Common myeloid progenitor, CD34-positive (primary cell): ENCODE measurements at places on chromosomes 12 and 14.

DNA sequence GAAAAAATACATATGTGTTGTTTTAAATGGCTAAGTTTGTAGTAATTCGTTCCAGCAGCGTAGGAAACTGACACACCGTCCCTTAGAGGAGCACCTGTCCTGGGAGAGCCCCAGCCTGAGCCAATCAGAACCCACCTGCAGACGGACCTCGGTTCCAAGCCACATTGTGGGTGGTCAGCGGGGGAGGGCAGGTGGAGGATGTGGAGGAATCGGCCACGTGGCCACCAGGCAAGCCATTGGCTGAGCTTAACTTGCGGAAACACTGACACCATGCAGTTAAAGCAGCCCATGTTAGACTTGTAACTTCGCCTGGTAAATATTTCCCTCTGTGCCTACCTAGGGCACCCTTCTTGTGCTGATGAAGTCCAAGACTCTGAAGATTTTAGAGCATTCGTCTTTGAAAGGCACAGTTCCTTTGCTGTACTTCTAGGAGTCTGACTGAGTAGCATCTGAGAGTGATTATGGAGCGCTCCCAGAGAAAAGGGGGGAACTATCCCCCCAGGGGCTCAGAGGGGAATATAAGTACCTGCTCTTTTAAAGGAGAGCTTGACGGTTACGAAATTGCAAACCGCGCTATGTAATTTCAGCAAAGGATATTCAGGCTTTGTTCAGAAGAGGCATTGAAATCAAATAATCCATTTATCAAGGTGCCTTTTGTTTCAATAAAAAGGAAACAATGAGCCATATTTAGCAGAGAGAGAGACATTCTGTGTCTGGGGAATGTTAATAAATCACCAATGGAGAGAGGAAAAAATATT, 135.7 kb downstream of the TMEM132C start:
- no peak for DNase-seq
- no peaks in the 10 kb centered on the region for H3K36me3 ChIP-seq
- H3K27me3 ChIP-seq = no peaks in the 10 kb centered on the region
- no peaks in the 10 kb centered on the region for H3K4me1 ChIP-seq
- no peak overlapping the region for H3K4me3 ChIP-seq

GRCh38 chr14:32571551-32571950, 242.5 kb downstream of the AKAP6 start:
- DNase-seq = no peak
- H3K4me3 ChIP-seq = no peak overlapping the region
- H3K36me3 ChIP-seq = no peaks in the 10 kb centered on the region
- H3K27me3 ChIP-seq = no peaks in the 10 kb centered on the region
- H3K4me1 ChIP-seq = no peaks in the 10 kb centered on the region

- no peaks in the 10 kb centered on the region for H3K27me3 ChIP-seq
- DNase-seq = no peak
- no peaks in the 10 kb centered on the region for H3K36me3 ChIP-seq
- H3K4me3 ChIP-seq = no peak overlapping the region
- peaks cover 24% of the 10 kb centered on the region for H3K4me1 ChIP-seq
Observed at GRCh38 chr14:105343194-105343593, 28.6 kb downstream of the PACS2 start.

DNA sequence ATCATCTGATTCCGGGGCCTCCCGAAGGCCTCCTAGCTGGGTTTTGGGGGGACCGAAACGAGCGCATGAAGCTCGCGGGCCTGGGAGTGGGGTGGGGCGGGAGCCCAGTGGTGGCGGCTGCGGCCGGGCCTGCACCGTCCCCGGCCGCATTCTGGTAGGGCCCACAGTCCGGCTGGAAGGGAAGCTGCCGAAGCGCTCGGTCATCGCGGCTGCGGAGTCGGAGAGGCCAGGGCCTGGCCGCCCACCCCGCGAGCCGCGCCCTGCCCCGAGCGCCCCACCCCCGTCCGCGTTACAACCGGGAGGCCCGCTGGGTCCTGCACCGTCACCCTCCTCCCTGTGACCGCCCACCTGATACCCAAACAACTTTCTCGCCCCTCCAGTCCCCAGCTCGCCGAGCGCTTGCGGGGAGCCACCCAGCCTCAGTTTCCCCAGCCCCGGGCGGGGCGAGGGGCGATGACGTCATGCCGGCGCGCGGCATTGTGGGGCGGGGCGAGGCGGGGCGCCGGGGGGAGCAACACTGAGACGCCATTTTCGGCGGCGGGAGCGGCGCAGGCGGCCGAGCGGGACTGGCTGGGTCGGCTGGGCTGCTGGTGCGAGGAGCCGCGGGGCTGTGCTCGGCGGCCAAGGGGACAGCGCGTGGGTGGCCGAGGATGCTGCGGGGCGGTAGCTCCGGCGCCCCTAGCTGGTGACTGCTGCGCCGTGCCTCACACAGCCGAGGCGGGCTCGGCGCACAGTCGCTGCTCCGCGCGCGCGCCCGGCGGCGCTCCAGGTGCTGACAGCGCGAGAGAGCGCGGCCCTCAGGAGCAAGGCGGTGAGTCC, at the start of gene KLC1:
Gene KLC1 (plus strand): TSS at position 528 of the 819 bp plus-strand sequence. CDS start 25,354 bp downstream, outside the sequence.
- H3K27me3 ChIP-seq = no peaks in the 10 kb centered on the region
- H3K27ac ChIP-seq = peak within 1 kb of the TSS; percentile 89
- peak within 1 kb of the TSS; percentile 80 for H3K4me3 ChIP-seq
- peaks cover 5% of the 10 kb centered on the region for H3K36me3 ChIP-seq

DNA sequence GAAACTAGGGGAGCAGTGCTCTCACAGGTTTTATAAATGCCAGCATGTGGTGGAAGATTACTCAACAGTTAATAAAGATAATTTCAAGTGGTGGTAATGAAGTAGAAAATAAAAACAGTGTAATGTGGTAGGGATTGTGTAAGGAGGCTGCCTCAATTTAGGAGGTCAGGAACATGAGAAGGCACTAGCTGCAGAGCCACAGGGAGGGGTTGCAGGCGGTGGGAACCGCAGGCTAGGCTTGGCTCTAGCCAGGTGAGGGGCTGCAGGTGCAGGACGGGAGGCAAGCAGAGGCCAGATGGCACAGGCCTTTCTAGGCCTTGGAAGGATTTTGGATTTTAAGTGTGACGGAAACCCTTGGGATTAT, 768 bp downstream of the METTL25 start:
- peak overlapping the region; percentile 73 for H3K4me3 ChIP-seq
- no peak for DNase-seq
- H3K27me3 ChIP-seq = no peaks in the 10 kb centered on the region
- H3K27ac ChIP-seq = peak overlapping the region; percentile 21

- no peak overlapping the region for H3K27ac ChIP-seq
- H3K4me3 ChIP-seq = no peak overlapping the region
- no peaks in the 10 kb centered on the region for H3K27me3 ChIP-seq
- DNase-seq = no peak
- H3K4me1 ChIP-seq = no peaks in the 10 kb centered on the region
Observed at GRCh38 chr14:51260225-51260624, 20.2 kb downstream of the TMX1 start.

DNA sequence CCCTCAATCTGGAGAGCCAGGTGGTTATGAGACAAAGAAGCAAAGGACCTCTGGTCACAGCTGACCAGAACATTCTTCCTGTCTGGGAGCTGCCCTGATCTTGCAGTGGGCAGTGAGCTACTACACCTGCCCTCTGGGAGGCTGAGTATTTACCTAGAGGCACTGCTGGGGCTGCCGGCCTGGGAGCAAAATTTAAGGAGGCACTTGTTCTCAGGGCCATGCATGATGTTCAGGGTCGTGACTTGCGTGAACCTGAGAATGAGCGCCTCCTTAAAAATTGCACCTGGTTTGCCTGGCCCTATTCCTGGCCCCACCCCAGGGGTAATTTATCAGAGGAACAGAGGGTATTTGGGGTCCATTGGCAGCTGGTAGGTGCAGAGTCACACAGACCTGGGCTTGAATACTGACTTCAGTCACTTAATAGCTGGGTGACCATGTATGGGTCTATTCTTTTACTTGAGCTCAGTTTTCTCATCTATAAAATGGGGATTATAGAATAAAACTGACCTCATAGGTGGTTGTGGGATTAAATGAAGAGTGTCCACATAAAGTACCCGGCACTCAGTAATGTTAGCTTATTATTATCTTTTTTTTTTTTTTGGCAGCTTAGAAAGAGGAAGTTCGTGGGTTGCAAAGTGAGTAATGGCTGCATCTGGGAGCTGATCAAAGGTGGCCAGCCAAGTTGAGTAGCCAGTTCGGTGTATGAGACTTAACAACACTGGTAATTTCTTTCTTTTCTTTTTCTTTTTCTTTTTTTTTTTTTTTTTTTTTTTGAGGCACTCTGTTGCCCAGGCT, 107.4 kb upstream of the MED13L start:
- peaks cover 36% of the 10 kb centered on the region for H3K4me1 ChIP-seq
- H3K4me3 ChIP-seq = no peak overlapping the region
- H3K36me3 ChIP-seq = no peaks in the 10 kb centered on the region
- DNase-seq = peak; percentile 66
- no peak overlapping the region for H3K27ac ChIP-seq
- no peaks in the 10 kb centered on the region for H3K27me3 ChIP-seq

DNA sequence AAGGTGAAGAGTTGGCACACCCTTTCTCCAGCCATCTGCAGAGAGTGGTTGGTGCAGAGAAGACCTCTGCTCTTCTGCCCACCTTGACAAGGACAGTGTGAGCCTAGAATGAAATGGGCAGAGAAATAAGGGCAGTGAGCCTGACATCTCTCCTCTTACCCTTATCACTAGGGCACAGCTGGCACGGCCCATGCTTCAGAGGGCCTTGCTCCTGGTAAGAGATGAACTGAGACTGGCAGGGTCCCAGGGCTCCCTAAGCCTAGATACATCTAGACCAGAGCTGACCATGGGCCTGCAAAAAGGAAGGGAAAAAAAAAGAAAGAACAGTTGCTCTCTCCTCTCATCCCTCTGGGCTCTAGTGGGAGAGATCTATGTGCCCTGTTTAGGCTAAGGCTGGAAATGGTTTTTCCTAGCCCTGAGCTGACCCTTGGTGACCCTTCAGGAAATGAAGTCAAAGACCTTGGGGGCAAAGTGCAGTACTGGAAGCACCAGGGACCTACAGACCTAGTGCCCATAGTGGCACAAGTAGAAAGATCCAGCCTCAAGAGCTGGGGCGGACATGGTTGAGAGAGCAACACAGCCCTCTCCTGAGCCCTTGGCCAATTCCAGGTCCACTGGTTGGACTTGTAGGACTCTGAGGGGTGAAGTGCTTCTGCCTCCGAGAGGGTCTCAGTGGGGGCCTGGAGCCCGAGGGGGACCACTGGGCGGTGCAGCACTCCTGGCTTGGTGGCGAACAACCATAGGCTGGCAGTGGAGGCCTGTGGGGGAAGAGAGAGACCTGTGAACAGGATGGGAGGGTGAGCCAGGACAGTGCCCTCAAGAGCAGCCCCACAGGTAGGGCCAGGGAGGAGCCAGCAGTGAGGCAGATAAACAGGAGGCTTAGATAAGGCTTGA, 22.0 kb downstream of the PRPF40B start:
- no peak overlapping the region for H3K4me3 ChIP-seq
- H3K27ac ChIP-seq = no peak overlapping the region
- H3K4me1 ChIP-seq = peaks cover 23% of the 10 kb centered on the region
- peaks cover 5% of the 10 kb centered on the region for H3K36me3 ChIP-seq
- H3K27me3 ChIP-seq = no peaks in the 10 kb centered on the region
- DNase-seq = peak; percentile 41

GRCh38 chr12:46214668-46215436, 54.0 kb downstream of the SLC38A1 start:
- no peak overlapping the region for H3K27ac ChIP-seq
- H3K27me3 ChIP-seq = no peaks in the 10 kb centered on the region
- peaks cover 3% of the 10 kb centered on the region for H3K36me3 ChIP-seq

- H3K27ac ChIP-seq = no peak overlapping the region
- DNase-seq = no peak
- H3K27me3 ChIP-seq = no peaks in the 10 kb centered on the region
- H3K4me1 ChIP-seq = no peaks in the 10 kb centered on the region
- no peaks in the 10 kb centered on the region for H3K36me3 ChIP-seq
Observed at GRCh38 chr14:55721353-55721752, 141.3 kb downstream of the KTN1 start.
